Amygdala (tissue), 56 donors: ENCODE measurements at places on chromosomes 13 and 19.
A peak's percentile ranks its signal among the peaks of the same experiment; 100 is the strongest.

- no peak for DNase-seq
Observed at GRCh38 chr13:76758738-76759137, 127.5 kb downstream of the KCTD12 start.

GRCh38 chr13:38872693-38873092 is 117.9 kb downstream of the STOML3 start:
- peak; percentile 14 for DNase-seq

- no peak for DNase-seq
Observed at GRCh38 chr13:29324601-29325000, 270.9 kb downstream of the SLC7A1 start.

DNA sequence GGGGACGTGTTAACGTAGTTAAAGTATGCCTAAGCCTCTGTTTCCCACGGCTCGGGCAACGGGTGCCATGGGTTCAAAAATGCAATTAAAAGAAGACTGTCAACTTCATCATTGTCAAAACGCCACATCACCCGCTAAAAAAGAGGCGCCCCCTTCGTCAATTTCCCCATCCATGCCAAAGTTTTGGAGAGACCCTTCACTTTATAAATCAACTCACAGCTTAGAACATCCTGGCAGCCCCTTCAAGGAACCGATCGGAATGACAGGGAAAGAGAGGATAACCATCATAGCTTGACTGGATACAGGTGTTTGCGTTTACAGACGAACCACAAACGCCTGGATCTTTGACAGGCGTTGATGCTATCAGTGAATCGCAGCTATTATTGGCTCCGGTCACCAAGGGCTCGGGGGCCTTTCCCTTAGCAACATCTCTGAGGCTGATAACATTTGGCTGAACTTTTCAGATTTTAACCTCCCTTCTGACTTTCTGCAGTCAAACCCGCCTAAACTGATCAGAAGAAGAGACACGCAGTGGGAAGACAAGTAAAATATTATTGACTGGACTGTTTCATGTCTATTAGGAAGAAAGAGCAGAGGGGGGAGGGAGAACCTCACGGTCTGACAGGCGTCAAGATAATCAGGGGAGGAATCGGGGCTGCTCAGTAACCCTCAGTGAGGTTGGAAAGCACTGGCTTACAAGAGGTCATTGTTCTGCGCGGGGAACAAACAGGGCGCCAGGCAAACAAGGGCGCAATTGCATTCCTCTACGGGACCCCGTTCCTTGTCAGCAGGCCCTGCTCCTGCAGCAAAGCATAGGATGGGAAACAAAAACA is 322.5 kb upstream of the ZNF507 start:
- no peak for DNase-seq

DNA sequence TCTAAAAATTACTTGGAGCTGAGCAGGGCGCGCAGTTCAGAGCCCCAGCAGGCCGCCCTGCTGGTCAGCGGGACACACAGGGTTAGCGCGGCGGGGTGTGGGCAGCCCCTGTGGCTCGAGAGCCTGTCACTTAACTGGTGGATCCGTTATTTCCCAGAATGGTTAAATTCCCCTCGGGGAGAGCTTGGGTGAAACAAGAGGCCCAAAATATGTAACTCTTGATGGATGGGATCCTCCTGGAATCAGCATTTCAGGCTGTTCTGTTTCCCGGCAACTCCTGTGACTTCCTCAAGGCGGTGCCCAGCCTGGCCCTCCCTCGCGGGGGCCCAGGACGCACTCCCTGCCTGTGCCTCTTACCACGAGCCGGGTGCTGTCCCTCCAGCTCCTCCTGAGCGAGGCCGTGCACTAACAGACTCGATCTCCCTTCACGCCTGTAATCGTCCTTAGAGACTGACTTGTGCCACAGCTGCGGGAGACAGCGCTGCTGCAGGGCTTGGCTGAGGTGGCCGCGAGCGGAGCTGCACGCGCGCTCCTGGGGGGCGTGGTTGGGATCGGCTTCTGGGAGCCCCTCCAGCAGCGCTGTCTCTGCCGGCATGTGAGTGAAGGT is 9.7 kb downstream of the PTBP1 start:
- DNase-seq, result no peak
